ENCODE measurements at places on chromosomes 4 and X.

GRCh38 chr4:141999446-142000143, 363.2 kb downstream of the IL15 start:
- no peak for DNase-seq

GRCh38 chrX:74521961-74522751, 92.3 kb downstream of the RLIM start:
- no peak for DNase-seq

GRCh38 chrX:96407501-96407900, 277.1 kb upstream of the DIAPH2 start:
- DNase-seq = no peak

DNA sequence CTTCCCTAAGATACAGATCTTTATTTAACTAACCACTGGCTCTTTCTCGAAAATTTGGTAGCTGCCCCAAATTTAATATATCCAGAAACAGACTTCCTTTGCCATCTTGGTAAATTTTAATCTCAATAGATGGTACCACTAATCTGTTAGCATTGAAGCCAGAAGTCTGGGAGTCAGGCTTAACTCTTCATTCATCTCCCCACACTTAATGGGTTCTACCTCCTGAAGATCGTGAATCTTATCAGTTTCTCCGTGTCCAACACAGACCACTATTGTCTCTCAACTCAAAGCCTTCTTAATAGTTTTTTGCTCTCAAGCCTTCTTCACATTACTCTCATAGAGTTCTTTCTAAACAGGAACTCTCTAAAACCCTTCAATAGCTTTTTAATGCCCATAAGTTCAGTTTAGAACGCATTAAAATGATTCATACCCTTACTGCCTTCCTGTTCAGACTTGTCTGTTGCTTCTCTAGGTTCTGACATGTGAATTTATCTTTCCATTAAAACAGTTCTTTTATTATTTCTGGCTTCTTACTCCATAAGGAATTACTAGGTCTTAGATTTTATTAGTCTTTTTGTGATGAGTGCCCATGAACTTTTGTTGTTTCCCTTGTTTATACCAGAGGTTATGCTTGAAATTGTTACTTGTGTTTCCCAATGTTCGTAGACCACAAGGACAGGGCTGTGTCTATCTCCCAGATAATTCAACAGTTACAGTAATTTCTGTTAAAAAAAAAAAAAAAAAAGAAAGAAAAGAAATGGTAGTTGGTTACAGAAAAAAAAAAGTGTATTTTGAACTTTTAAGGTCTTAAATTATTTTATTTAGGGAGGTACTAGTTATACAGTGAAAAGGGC, 54.7 kb downstream of the SMARCAD1 start:
- no peak for DNase-seq

- no peak for DNase-seq
These were observed 108.1 kb downstream of the UCHL1 start for GRCh38 chr4:41364876-41365275.

DNA sequence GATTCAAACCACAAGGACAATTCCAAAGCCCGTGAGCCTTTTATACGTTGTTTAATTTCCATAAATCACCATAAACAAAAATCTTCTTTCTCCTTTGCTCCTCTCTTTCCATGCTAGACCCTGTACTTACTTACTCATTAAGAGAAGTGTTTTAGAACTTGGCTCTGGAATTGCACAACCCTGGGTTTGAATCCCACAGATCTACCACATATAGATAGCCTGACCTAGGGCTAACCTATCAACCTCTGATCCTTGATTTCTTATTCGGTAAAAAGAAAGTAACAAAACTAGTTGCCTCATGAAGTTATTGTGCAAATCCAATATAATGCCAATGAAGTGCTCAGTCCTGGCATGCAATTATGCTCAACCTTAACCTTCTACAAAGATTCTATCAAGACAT, 68.8 kb downstream of the ZAR1 start:
- no peak for DNase-seq

GRCh38 chrX:43333543-43333942, 322.6 kb upstream of the MAOA start:
- peak; percentile 1 for DNase-seq

DNA sequence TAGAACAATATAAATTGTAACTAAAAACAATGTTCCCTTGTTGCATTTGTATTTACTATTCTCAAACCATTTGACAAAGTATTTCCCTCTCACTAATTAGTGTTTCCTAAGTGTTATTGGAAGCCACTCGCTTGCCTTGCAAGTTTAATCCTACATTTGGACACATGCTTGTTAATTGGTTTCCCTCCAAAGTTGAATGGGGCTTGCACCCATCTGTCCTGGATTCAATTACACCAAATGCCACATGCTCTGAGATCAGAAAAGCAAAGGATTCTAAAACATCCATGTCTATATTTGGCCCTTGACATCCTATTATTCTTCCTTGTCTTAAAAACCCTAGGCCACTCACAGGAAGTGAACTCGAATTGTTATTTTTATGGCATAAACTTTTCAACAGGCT, 146.6 kb downstream of the AMELX start:
- no peak for DNase-seq

DNA sequence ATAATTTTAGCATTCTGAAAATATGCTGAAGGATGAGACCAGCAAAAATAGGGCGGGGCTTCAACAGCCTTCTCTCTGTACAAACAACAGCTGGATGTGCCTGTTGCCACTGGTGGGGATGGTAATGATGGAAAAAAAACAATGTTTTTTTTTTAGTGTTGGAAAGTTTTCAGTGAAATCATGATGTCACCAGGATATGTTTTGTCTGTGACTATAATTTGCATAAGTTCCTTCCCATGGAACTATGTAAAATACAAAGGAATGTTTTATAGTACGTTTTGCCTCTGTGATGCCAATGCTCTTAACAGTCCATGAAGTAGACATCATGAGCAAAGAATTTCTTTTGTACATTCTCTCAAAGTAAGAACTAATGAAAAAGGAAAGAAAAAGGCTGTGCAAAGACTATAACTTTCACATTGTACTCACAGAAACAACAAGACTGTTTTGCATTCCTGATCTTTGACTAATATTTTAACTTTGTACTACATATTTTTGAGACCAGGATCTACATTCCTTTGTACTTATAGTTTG, 589.7 kb downstream of the SPRY1 start:
- DNase-seq = no peak

DNA sequence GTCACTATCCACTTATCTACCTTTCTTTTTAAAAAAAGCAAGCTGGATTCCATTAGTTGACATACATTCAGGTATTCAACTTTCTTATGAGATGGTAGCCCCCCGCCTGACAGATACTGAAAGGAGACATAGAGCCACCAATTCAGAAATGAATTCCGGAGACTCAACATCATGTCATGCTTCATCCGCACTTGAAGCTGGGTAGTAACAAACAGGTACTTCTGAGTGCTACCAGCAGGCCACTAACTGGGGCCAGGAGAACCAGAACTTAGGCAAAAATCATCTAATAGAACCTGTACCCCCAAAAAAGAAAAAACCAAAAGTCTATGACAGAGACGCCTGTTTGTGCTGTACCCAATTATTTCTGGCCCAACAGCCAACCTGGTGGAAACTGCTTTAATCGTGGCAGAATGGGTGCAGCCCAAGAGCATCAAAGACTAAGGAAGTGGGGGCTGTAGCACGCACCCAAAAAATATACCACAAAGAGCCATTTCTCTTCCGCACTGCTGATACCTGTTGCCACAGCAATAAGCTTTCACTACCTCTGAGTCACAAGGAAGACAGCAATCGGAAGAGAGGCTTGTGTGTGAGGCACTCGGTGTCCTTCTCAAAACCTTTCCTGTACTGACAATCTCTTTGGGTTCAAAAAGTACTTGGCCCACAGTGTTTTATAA, 84.8 kb downstream of the AFAP1 start:
- no peak for DNase-seq

DNA sequence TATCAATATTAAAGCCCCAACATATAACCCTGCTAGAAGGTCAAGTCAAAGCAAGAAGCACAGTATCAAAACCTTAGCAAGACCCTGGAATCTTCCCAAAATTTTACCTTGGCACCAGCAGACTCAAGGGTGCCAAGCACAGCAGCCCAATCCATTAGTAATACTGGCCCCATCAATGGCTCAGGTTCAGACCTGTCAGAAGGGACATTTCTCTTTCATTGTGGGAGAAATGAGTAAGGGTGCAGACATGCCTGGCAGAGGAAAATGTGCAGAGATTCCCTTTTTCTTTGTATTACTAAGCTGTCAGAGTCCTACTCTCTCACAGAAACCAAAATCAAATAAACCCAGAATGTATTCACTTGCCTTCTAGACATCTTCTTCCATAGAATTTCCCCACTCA, 203.9 kb downstream of the EVC2 start:
- no peak for DNase-seq

- no peak for DNase-seq
These were observed 287.0 kb upstream of the POF1B start for GRCh38 chrX:85666471-85666870.

DNA sequence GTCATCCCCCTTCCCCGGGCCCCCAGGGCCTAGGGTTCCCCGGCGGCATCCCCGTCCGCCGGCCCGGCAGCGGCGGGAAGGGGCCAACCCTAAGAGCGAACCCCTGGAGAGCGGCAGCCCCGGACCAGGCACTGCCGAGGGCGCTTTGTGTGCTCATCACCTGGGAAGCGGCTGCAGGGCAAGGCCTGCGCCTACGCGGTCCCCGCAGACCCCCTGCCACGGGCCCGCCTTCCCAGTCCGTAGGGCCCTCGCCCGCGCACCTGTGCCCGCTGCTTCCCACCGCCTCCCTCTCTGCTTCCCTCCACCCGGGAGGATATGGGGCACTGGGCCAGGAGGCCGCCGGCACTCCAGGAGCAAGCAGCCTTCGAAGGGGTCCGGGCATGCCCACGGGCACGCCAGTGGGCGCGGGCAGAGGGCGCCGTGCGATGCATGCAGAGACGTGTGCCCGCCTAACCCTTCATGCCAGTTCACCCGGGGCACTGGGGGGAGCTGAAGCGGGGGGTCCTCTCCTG, 2.6 kb downstream of the FLNA start:
- DNase-seq = no peak

GRCh38 chrX:153573984-153574383, 25.0 kb downstream of the CCNQ start:
- DNase-seq = no peak

- no peak for DNase-seq
These were observed 44.2 kb downstream of the RTL9 start for GRCh38 chrX:110402850-110403221.

GRCh38 chr4:165631912-165632311, 241.1 kb upstream of the TLL1 start:
- DNase-seq = peak; percentile 94

GRCh38 chrX:8306291-8306925, 135.3 kb upstream of the VCX2 start:
- no peak for DNase-seq

GRCh38 chr4:23298371-23298770, 591.5 kb downstream of the PPARGC1A start:
- no peak for DNase-seq

DNA sequence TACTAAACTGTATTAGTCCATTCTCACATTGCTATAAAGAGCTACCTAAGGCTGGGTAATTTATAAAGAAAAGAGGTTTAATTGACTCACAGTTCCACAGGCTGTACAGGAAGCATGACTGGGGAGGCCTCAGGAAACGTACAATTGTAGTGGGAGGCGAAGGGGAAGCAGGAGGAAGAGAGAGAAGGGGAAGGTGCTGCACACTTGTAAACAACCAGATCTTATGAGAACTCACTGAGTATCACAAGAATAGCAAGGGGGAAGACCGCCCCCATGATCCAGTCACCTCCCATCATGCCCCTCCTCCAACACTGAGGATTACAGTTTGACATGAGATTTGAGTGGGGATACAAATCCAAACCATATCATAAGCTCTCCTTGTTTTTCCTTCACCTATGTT, 40.9 kb downstream of the RPA4 start:
- DNase-seq = no peak

GRCh38 chr4:8160233-8160560, 1.6 kb upstream of the ABLIM2 start:
- DNase-seq = no peak

- no peak for DNase-seq
These were observed 129.7 kb downstream of the CFAP299 start for GRCh38 chr4:80465238-80465637.
